Ovary (tissue), 10 donors: ENCODE measurements at places on chromosomes 6 and 20. TPM values are rescaled to one million over a fixed set of nuclear protein-coding genes. Genes with fewer than 3 reads are reported as not detected.

SLC22A2 gene
- polyA plus RNA-seq: 0.16 TPM

SLC22A3 gene
- polyA plus RNA-seq: 34.6 TPM

TRIM10 gene
- not detected for polyA plus RNA-seq

TNNC2 gene
- polyA plus RNA-seq: 1.5 TPM

MAP3K7 gene
- polyA plus RNA-seq: 14.1 TPM

DEFB112 gene
- polyA plus RNA-seq: not detected

IL20RA gene
- 5.8 TPM for polyA plus RNA-seq

SAMD10 gene
- polyA plus RNA-seq: 0.27 TPM

GSTA2 gene
- 0.54 TPM for polyA plus RNA-seq

PEX6 gene
- 30.2 TPM for polyA plus RNA-seq

SCUBE3 gene
- polyA plus RNA-seq: 3.1 TPM

SLC13A3 gene
- polyA plus RNA-seq: 7.1 TPM

ECT2L gene
- 0.05 TPM for polyA plus RNA-seq

APOM gene
- polyA plus RNA-seq: 7.7 TPM

SLC17A4 gene
- not detected for polyA plus RNA-seq

CTCFL gene
- polyA plus RNA-seq: 0.01 TPM

CYP24A1 gene
- polyA plus RNA-seq: not detected

PROKR2 gene
- not detected for polyA plus RNA-seq

WFDC5 gene
- polyA plus RNA-seq: not detected

C6orf132 gene
- 3.0 TPM for polyA plus RNA-seq
